ENCODE measurements at places on chromosomes 1 and 21. TPM values are rescaled to one million over a fixed set of nuclear protein-coding genes. Genes with fewer than 3 reads are reported as not detected.

DNA sequence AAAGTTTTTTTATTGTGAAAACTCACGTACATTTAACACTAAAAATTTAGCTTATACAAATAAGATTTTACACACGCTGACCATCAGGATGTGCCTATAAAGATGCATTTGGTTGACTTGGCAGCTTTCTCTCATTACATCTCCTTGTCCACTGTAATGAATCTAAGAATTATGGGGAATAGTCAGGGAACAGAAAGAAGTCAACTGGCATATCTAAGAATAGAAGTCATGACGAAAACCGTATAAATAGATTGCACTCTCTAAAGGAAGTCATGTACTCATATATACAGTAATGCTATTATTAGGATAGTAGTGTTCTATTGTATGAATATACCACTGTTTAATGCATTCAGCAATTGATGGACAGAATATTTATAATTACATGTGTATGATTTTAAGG, 575.8 kb upstream of the B3GALT2 start:
- no peak overlapping the region for H3K4me3 ChIP-seq
- H3K36me3 ChIP-seq: no peaks in the 10 kb centered on the region
- H3K27me3 ChIP-seq: no peaks in the 10 kb centered on the region

GRCh38 chr1:34361781-34362357, 185.2 kb downstream of the C1orf94 start:
- H3K36me3 ChIP-seq: no peaks in the 10 kb centered on the region
- H3K4me1 ChIP-seq: no peaks in the 10 kb centered on the region
- no peak overlapping the region for H3K27ac ChIP-seq
- H3K4me3 ChIP-seq: no peak overlapping the region
- no peaks in the 10 kb centered on the region for H3K27me3 ChIP-seq

The FLG2 gene
- not detected for total RNA-seq

The SLC27A3 gene
- total RNA-seq: 45.3 TPM
